ENCODE measurements at places on chromosomes 5 and 9.

- DNase-seq = no peak
Observed at GRCh38 chr5:65198456-65199120, 283.1 kb downstream of the ADAMTS6 start.

DNA sequence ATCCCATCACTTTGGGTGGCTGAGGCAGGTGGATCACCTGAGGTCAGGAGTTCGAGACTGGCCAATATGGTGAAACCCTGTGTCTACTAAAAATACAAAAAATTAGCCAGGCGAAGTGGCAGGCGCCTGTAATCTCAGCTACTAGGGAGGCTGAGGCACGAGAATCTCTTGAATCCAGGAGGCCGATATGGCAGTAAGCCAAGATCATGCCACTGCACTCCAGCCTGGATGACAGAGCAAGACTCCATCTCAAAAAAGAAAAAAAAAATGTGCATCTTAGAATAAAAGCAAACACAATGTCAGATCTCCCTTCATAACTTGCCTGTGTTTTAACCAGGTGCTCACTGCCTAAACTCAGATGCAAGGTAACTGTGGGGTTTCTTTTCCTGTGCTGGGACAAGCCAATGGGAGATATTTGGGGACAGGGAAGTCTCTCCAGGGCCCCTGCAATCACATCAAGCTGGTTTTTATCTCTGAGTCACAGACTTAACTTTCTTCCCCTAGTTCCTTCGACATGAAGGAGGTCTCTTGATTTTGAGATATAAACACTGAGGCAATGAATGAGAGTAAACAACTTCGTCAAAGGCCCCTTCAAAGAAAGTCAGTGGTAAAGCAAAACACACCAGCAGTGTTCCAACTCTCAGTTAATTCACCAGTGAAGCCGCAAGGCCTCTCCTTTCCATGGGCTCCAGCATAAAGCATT is 99.1 kb downstream of the SNX18 start:
- no peak for DNase-seq

DNA sequence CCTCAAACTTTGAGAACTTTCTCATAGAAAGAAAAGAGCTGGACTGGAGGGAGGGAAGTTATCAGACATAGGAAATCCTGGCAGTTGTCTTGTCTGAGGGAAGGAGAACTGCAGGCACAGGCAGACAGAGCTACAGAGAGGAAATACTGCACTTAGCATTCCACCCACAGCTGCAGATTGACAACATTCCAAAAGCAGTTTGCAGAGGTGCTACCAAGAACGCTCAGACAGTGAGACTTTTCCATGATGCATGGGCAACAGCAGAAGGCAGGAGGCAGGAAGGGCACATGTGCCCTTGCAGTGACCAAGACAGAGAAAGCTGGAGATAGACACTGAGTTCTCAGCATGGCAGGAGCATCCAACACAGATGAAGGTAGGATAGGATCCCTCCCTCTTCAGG is 327.5 kb upstream of the ZNF462 start:
- no peak for DNase-seq

DNA sequence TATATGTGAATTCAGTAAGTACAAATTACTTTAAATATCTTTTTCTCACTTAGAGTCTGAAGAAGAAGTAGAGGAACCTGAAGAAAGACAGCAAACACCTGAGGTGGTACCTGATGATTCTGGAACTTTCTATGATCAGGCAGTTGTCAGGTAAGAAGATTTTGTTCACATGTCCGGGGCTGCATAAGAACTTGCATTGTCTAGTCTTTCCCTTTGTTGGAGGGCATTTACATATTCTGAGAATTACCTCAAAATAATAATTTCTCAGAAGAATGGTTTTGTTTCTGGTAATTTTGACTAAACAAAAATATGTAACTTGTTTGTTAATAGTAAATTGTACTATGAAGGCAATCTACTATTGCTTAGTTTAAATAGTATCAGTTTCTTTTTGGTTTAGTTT is 23.7 kb downstream of the G3BP1 start:
- DNase-seq = no peak

DNA sequence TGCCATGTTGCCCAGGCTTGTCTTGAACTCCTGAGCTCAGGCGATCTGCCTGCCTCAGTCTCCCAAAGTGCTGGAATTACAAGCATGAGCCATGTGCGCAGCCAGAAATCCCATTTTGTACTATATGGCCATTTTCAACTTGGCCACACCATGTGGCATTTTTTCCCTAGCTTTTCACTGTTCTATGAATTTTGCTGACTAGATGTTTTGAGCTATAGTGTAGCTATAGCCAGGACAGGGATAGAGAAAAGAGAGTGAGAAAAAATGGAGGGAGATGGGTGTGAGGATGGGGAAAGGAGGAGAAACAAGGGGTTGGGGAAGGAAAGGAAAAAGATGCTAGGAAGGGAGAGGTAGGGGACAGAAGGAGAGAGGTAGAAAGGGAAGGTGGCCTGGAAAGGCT is 46.4 kb downstream of the DMXL1 start:
- no peak for DNase-seq

- no peak for DNase-seq
Observed at GRCh38 chr5:154729613-154730012, 25.6 kb upstream of the LARP1 start.

GRCh38 chr5:149749481-149750365 is 19.6 kb downstream of the PPARGC1B start:
- DNase-seq = no peak

DNA sequence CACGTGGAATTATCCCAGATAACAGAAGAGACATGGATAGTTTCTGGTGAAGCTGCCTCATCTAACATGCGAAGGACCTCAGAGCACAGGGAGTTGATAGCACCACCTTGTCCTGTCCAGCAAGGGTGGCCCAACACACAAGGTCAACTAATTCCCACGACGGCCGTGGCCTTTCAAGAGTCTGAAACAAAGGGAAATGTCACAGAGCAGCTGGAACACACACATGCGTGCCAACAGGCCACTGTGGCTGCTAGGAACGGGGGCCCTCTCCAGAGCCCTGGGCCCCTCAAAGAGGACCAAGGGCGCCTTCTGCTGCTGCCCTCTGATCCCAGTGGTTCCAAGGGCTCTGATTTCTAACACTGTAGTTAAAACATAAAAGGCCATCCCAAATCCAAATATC is 50.7 kb downstream of the SECISBP2 start:
- DNase-seq = no peak

- DNase-seq = no peak
Observed at GRCh38 chr9:117268847-117269446, 145.9 kb downstream of the ASTN2 start.

DNA sequence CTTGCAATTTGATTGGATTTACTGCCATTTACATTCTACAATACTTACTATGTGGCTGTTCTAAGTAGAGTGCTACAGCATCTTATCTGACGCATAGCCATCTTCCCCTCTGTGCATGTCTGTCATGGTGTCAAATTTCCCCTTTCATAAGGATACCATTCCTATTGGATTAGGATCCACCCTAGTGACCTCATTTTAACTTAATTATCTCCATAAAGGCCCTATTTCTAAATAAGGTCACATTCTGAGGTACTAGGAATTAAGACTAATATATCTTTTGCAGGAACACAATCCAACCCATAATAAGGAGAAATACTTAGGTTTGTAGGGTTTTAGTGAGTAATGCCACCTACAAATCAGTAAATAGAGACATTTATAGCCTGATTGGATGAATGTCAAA is 268.0 kb downstream of the ADAMTSL1 start:
- DNase-seq = no peak

DNA sequence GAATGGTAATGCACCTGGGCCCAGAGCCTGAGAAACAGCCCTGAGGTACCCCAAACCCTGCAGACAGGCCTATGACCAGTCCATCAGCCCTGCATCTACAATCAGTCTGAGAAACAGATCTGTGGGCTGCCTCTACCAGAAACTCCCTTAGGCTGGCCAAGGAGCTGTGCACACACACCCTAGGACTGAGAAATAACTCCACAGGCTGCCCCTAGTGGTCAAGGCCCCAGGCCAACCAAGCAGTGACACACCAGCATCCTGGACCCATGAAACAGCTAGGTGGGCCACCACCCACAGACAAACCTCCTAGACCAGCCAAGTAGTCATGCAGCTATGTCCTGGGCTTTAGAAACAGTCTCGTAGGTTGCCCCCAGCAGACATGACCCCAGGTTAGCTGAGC is 253.6 kb upstream of the VLDLR start:
- DNase-seq = no peak

GRCh38 chr9:78368236-78368635 is 71.3 kb downstream of the PSAT1 start:
- DNase-seq = no peak

DNA sequence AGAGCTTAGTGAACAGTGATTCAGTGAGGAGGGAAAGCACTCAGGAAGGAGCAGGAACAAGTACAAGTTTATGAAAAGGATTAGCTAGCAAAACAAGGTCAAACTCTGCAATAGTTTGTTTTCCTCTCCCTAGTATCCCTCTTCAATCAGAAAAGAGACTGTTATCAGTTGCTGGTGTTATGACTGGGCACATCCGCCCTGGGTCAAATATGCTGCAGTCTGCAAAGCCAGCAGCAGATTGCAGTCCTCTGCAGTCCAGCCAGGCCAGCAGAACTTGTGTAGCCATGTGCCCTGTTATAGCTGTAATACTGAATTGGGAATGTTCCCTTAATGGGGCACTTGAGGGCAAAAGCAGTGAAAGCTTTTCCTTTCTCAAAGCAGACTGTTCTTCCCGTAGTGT is 12.0 kb downstream of the PCDHAC2 start:
- no peak for DNase-seq

- DNase-seq = no peak
Observed at GRCh38 chr9:127954831-127955293, 17.2 kb upstream of the DPM2 start.

GRCh38 chr5:132896685-132897084 is 23.2 kb downstream of the LEAP2 start:
- no peak for DNase-seq

DNA sequence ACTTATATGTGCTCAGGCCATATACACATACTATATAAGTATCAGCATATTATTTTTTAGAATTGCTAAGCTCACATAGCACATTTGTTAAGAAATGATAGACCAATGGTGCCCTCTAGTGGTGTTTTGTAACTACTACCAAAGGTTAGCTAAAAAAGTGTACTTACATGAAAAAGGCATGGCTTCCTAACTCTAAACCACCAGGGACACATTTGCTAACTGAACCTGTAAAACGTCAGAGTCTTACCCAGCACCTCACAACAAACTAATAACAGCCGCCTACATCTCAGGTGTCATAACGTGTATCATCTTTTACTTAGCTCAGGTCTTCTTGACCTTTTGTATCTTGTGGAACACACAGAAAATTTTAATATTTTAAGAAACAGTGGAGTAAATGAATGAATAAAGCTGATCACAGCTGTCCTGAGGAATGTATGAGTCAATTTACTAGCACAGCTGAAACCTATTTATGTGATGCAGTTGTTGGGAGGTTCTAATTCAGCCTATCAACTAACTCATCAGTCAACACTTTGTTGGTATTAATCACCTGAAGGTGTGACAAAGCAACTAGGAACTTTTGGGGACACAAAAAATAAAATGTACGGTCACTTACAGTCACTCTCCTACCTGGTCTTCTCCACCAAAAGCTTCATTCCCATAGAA is 72.9 kb downstream of the BAAT start:
- DNase-seq = no peak

GRCh38 chr9:110319781-110320492 is 17.7 kb downstream of the TXNDC8 start:
- no peak for DNase-seq

DNA sequence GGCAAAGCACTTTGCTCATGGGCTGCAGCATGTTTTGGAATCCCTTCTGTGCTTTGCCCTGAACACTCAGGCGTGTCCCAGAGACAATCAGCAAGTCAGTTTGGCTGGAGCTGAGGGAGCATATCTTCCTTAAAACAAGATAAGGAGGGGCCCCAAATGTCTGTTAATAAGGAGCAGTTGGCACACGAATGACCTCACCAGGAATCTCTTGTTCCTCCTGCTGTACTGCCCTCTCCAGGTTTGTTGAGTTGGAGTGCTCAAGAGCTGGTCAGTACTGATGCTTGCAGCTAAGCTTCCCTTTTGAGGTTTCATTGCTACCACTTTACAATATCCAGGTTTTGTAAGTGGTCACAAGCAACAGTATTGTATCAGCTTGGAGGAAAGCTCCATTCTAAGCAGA is 101.3 kb upstream of the EGFLAM start:
- DNase-seq = no peak

DNA sequence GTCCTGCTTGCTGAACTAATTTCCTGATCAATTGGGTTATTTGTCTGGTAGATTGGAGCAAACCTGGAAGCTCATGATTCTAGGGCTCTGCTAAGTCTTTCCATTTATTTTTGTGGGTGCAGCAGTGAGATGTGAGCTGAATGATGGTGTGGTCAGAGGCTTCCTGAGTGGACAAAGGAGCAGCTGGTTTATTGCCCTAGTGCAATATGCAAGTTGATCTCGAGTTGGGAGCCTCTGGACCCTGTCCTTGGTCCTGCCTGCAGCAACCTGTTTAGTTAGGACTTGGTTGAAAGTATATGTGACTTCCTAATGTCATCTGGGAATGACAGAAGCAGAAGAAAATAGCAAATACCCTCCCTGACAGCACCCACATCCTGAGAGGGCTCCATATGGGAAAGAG is 4.2 kb upstream of the UNC5A start:
- no peak for DNase-seq

DNA sequence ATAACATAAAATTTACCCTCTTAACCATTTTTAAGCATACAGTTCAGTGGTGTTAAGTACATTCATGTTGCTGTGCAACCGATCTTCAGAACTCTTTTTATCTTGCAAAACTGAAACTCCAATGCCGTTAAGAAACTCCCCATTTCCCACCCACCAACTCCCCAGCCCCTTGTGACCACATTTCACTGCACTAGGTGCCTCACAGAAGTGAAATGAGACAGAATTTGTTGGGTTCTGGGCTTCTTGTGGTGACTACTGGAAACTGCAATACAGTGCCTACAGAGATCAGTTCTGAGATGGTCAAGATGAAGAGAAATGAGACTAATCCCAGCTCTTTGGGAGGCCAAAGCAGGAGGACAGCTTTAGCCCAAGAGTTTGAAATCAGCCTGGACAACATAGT is 202.1 kb upstream of the SLC30A5 start:
- peak; percentile 6 for DNase-seq

DNA sequence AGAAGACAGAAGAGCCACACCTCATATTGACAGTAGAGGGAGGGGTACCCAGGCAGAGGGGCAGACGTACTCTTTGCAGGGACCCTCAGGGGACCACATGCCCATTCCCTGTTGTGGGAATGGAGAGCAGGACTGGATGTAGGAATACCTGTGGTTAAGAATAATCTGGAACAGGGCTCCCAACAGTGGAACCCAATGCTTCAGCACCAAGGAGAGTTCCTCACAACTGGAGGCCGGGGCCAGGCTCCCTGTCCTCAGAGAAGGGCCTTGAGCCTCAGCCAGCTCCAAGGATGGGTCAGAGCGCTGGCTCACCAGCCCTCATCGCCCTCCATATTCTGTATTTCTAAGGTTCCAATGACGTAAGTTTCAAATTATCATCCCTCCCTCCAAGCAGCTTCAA is 7.4 kb upstream of the SHC3 start:
- no peak for DNase-seq

DNA sequence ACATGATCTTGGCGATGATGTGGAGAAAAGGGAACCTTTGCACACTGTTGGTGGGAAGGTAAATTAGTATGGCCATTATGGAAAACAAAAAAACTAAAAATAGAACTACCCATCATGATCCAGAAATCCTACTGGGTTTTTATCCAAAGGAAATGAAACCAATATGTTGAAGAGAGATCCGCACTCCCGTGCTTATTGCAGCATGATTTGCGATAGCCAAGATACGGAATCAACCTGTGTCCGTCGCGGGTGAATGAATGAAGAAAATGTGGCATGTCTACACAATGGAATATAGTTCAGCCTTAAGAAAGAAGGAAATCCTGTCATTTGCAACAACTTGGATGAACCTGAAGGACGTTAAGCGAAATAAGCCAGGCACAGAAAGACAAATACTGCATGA is 84.5 kb downstream of the TTLL11 start:
- no peak for DNase-seq

Data from activated naive CD8-positive, alpha-beta T cell treated with anti-CD3 and anti-CD28 coated beads, Interleukin-2, amount 50 U/mL, for 16 hours (primary cell).